Fibroblast of mammary gland (primary cell): ENCODE measurements at places on chromosomes 2 and 18.

DNA sequence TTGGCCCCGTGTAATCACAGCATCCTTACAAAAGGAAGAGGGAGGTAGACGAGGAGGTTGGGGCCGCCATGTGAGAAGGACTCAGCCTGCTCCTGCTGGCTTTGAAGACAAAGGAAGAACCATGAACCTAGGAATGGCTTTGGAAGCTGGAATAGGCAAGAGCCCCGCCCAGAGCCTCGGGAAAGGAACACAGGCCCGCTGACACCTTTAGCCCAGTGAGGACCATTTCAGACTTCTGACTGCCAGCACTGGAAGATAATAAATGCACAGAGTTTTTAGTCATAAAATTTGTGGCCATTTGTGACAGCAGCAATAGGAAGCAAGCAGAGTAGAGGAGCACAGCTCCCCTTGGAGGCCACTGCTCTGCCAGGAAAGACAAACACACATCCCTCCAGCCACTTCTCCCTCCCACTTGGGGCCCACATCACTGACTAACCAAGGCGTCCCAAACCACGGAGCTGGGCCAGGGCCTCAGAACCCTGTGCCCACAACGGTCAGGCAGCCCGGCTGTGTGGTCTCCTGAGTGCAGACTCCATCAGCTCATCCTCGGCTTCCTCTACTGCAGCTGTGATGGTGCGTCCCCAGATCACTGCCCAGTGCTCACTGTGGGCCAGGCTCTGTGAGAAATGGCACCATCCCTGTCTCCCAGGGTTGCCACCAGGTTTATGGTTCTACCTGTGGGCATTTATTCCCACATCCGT is 39.7 kb downstream of the TFCP2L1 start:
- no peak for DNase-seq

DNA sequence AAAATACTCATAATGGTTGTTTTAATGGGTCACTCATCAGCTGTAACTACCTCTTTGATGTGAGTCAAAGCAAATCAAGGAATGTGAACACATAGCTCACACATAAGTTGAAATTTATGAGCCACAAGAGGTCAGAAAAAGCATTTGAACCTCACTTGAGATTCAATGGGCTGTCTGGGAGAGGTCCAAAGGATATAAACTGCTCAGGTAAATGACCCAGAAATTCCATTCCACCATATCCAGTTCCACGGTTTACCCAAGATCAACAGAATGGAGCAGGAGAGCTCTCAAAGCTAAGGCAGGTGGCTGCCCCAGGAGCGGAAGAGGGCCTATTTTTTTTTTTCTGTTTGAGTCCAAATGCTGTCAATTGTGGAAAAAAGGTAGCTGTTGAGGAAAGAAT is 464.1 kb downstream of the TNS1 start:
- DNase-seq = no peak

DNA sequence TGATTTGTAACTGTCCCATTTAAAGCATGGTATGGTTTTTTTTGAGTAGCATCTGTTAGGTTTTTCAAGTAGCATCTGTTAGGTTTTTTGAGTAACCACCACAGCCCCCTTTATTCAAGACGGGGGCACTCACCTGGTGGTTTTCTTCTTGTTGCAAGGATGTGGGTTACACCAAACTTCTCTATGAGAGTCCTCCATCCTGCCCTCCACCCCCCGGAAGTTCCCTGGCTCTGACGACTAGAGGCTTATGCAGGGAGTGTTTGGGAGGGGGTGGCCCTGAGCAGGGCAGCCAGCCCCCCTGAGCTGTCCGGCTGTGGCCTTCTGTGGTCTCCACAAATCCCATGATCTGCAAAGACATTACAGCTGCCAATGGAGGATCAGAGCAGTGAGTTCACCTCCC is 39.3 kb downstream of the MTCL1 start:
- DNase-seq = no peak

- peak; percentile 36 for DNase-seq
Measured at GRCh38 chr2:65922794-65923193, 490.4 kb upstream of the SPRED2 start.

GRCh38 chr18:46335534-46336101 is 231.4 kb downstream of the HAUS1 start:
- DNase-seq = peak; percentile 20
